Stimulated activated CD8-positive, alpha-beta memory T cell treated with anti-CD3 and anti-CD28 coated beads, Interleukin-4, amount 100 ng/mL, for 1 hour (primary cell): ENCODE measurements at places on chromosomes 7 and 10.

- no peak for DNase-seq
Measured at GRCh38 chr7:78794101-78794500, 659.4 kb downstream of the MAGI2 start.

GRCh38 chr10:132563485-132564248, 26.1 kb downstream of the INPP5A start:
- no peak for DNase-seq

DNA sequence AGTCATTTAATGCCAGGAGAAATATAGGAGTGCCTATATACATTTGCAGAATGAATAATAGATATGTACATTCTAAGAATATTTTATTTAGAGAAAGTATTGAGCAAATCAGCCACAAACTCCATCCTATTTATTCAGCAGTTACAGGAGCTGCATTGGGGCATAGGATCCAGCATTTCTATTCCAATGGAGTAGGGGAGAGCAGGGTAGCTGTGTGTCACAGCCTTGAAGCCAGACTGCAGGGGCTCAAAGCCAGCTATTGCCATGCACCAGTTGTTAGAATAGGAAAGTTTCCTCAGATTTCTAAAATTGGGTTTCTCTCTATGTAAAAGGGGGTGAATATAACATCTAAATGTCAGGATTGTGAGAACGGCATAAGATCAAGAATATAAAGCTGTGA, 116.8 kb upstream of the MYO3A start:
- DNase-seq = no peak

GRCh38 chr10:120069700-120070099, 177.2 kb downstream of the SEC23IP start:
- no peak for DNase-seq

- no peak for DNase-seq
Measured at GRCh38 chr10:27912231-27912630, 86.6 kb downstream of the ODAD2 start.

DNA sequence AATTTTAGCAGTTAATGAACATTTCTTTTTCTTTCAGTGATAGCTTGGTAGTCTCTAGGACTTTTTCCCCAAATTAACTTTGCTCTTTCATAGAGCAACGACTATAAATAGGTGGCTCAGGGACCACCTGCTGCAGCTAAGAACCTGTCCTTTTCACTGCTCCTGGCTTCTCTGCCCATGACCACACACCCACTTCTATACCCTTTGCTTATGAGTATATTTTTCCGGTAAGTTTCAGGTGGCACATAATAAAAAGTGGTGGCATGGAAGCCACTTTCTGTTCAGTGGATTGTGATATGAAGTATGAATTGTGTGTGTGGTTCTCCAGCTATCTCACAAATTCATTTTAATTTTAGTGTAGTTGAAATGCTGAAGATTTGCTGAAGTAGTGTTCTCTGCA, 1.2 kb downstream of the ING3 start:
- no peak for DNase-seq
